ENCODE measurements at places on chromosomes 16 and 17. TPM values are rescaled to one million over a fixed set of nuclear protein-coding genes. Genes with fewer than 3 reads are reported as not detected.

The CORO6 gene
- total RNA-seq = 6.8 TPM

The CDH3 gene
- total RNA-seq = 53.5 TPM

The TMC6 gene
- total RNA-seq = 122 TPM

The CLEC10A gene
- total RNA-seq = not detected

The KRT13 gene
- 1,618 TPM for total RNA-seq

The RABEP2 gene
- total RNA-seq = 23.3 TPM

- DNase-seq = no peak
These were observed 3.1 kb downstream of the CBLN1 start for GRCh38 chr16:49278567-49278827.

- DNase-seq = no peak
These were observed 123.8 kb downstream of the DNAH3 start for GRCh38 chr16:21026846-21027245.

- no peak for DNase-seq
These were observed 171.8 kb upstream of the WSCD1 start for GRCh38 chr17:5898406-5898805.

DNA sequence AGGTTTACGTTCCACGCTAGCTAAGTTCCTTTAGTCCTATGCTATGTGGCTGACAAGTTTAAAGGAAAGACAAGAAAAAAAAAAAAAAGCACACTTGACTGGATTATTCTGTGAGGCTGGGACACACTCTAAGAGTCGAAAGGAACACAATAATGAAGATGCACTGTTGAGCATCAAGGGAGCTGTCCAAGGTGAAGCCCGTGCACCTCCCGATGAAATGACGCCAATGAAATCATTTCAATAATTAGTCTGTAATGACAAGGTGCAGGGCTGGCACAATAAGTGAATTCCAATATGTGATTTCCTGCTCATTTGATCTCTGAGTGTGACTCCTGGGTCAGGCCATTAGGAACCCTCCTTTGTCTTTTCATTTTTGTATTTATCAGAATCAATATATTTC, 232.9 kb downstream of the CDH13 start:
- no peak for DNase-seq

- DNase-seq = no peak
These were observed 37.7 kb downstream of the ASPA start for GRCh38 chr17:3513305-3514035.

- no peak for DNase-seq
These were observed 23.2 kb upstream of the CCL22 start for GRCh38 chr16:57335366-57335765.

GRCh38 chr17:1796800-1797199, 32.9 kb downstream of the SMYD4 start:
- no peak for DNase-seq

- DNase-seq = no peak
These were observed 534 bp downstream of the ARL2BP start for GRCh38 chr16:57245472-57246113.

DNA sequence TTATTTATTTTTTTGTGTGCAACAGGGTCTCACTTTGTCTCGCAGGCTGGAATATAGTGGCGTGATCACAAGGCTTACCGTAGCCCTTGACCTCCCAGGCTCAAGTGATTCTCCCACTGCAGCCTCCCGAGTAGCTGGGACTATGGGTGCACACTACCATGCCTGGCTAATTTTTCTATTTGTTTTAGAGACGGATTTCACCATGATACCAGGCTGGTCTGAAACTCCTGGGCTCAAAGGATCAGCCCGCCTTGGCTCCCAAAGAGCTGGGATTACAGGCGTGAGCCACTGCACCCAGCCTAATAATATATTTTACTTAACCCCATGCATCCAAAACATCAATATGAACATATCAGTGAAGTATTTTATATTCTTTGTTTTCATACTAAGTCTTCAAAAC, 2.0 kb downstream of the CCDC200 start:
- DNase-seq = peak; percentile 13

DNA sequence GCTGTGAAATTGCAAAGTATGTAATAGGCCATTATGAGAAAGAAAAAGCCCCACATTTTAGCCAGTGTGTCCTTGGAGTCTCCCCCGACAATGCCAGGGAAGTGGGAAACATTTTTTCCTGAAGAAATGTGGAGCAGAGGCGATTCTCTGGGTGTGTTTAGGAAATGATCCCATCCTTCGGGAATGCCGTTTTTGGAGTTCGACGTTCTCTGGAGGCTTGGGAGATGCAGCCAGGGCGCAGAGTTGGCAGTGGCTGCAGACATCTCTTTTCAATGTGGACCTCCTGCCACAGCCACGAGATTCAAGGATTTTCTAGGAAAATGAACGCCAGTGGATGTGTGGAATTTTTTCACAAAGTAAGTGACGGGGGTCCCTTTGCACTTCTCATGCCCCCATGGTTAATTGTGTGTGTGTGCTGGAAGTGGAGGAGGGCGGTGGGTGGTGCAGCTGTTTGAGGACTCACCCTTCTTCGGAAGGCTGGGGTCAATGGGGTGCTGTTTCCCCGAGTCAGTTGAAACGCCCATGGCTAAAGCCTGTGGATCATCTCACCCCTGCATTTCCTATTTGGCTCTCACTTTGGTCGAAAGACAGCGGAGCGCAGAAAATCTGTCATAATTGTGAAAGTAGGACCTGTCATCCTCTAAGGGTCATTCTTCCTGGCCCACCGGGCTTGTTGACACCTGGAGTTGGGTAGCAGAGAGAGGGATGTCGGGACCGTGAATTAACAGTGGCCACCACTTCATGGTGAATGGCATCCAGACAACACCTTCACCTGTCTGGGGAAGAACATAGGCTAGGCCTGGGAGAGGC, 73.2 kb downstream of the CMIP start:
- no peak for DNase-seq

- DNase-seq = no peak
These were observed 46.7 kb upstream of the PVALEF start for GRCh38 chr17:81118308-81119221.

DNA sequence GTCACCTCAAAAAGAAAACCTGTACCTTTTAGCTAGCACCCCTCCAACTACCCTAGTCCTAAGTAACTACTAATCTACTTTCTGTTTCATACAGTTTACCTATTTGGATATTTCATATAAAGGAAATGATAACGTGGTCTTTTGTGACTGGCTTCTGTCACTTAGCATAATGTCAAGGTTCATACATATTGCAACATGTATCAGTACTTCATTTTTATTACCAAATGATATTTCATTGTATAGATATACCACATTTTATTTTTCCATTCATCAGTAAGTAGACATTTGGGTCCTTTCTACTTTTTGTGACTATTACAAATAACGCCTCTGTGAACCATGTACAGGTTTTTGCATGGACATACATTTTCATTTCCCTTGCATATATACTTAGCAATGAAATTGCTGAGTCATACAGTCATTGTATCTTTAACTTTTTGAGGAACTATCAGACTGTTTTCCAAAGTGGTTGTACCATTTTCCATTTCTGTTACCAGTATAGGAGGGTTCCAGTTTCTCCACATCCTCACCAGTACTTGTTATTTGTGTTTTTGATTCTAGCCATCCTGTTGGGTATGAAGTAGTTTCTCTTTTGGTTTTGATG, 23.7 kb downstream of the MOSMO start:
- DNase-seq = no peak

DNA sequence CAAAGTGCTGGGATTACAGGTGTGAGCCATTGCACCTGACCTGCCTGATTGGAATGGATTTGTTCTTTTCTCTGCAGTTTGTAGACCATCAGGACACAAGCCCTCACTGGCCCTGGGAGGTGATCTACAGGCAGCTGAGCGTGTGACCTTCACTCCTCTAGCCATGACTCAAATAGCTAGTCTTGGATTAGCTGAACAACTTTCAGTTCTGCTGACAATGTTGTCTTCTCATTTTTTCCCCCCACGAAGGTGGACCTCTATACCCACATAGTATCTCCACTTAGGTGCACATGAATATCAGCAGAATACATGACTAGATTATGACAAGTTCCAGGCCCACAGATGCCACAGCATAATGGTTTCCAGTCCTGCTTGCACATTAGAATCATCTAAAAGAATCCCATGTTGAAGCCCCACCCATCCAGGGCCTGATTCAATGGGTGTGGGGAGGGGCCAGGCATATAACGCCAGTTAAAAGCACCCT, 36.8 kb downstream of the HS3ST3B1 start:
- no peak for DNase-seq

DNA sequence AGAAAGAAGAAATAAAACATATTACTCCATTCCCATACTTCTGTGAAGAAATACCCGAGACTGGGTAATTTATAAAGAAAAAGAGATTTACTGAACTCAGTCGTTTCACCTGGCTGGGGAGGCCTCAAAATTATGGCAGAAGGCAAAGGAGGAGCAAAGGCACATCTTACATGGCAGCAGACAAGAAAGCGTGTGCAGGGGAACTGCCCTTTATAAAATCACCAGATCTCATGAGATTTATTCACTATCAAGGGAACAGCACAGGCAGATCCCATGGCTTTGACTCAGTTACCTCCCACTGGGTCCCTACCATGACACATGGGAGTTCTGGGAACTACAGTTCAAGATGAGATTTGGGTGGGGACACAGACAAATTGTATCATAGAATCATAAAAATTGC, 365.4 kb downstream of the WWOX start:
- DNase-seq = no peak

GRCh38 chr17:79117905-79118487, 43.4 kb downstream of the ENGASE start:
- DNase-seq = no peak

DNA sequence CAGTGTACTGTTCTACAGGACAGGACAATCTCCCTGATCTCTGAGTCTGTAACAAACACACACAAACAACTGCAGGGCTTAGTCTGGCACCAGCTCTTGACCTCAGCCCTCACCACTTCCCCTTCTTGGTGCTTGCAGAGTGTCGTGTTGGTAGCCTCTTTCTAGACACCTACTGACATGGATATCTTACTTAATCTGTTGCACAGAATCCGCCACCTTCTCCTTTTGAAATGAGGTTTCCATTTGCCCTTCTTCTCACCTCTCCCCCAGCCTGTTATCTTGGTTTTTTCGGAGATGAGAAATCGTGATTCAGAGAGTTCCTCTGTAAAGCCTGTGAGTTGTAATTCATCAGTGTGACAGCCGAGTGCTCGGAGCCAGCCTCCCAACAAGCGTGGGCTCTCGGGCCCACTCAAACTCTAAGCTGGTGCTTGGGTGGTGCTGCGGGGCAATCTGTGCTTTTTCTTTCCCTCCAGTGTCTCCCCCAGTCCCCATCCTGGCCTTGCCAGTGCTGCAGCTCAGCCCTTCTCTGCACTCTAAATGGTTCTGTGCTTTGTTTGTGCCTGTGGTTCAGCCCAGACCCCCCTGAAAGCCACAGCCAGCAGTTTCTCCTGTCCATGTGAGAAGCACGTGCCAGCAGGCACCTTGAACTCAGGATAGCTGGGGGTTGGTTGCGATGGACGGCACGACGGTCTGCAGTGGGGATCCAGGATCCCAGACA, 28.1 kb downstream of the KIAA0513 start:
- no peak for DNase-seq

GRCh38 chr17:78369791-78370381, 8.6 kb upstream of the PGS1 start:
- no peak for DNase-seq

GRCh38 chr17:74430385-74430705, 1.5 kb upstream of the GPRC5C start:
- DNase-seq = no peak

- DNase-seq = no peak
These were observed 134.7 kb upstream of the NETO2 start for GRCh38 chr16:47278306-47278970.

GRCh38 chr16:57360321-57360935, 1.8 kb downstream of the CCL22 start:
- no peak for DNase-seq

DNA sequence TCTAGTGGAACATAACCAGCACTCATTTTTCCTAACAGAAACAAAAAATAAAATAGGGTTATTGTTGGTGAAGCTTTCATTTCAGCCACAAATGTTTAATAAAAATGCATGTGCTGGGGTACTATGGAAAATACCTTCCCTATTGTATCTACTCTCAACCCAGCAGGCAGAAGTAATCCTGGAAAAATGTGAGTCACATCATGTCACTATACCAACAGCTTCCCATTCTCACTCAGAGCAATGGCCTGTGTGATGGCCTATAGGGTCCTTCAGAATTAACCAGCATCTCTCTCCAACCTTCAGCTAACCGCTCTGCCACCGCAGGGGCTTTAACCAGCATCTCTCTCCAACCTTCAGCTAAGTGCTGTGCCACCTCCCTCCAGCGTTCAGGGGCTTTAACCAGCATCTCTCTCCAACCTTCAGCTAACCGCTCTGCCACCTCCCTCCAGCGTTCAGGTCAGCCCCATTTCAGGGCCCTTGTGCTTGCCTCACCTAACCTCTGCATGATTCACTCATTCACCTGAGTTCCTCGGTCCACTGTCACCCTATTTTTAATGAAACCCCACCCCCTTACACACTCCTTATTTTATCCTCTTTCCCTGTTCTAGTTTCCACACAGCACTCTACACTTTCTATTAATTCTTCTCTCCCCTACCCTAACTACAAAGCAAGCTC, 34.0 kb downstream of the UBE2G1 start:
- no peak for DNase-seq

GRCh38 chr17:49180303-49180702, 30.1 kb downstream of the GNGT2 start:
- no peak for DNase-seq

DNA sequence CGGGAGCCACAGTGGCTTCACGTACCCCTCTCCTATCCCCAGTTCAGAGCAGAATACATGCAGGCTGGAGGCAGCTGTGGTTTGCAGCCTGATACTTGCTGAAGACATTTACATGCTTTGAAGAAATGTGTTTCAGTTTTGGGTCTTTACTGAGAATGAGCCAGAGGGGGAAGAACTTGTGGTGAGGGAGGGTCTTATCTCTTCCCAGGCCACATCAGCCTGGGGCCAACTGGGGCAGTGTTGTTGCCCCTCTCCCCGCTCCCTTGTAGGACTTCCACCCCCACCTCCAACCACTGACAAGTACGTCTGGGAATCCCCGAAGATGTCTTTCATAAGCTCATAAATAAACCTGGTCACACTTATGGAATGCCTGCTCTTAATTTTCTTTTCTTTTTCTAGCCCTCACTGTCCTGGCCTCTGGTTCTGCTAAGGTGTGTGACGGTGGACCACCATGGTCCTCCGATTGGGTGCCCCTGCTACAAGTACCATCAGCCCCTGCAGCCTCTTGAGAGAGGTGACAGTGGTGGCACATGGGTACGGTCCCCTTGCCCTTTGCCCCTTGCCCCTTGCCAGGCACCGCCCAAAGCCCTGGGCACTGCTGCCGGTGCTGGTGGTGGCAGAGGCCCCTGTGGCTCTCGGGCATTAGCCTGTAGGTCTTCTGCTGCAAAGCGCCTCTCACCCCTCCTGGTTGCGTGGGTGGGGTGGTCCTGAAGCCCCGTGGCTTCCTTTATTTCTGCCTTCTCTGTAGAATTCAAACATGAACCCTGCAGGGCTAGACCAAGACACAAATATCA, 144.8 kb upstream of the RPH3AL start:
- DNase-seq = no peak

- DNase-seq = no peak
These were observed 134.6 kb downstream of the GAS7 start for GRCh38 chr17:10063730-10064241.

- no peak for DNase-seq
These were observed 12.7 kb upstream of the KRT23 start for GRCh38 chr17:40950176-40950575.

- no peak for DNase-seq
These were observed 841 bp downstream of the ALOXE3 start for GRCh38 chr17:8117367-8117979.
